ENCODE measurements at places on chromosomes 3 and 15. TPM values are rescaled to one million over a fixed set of nuclear protein-coding genes. Genes with fewer than 3 reads are reported as not detected.
A peak's percentile ranks its signal among the peaks of the same experiment; 100 is the strongest.

The MUC4 gene
- total RNA-seq, result 0.35 TPM

The PIGZ gene
- 0.49 TPM for total RNA-seq

DNA sequence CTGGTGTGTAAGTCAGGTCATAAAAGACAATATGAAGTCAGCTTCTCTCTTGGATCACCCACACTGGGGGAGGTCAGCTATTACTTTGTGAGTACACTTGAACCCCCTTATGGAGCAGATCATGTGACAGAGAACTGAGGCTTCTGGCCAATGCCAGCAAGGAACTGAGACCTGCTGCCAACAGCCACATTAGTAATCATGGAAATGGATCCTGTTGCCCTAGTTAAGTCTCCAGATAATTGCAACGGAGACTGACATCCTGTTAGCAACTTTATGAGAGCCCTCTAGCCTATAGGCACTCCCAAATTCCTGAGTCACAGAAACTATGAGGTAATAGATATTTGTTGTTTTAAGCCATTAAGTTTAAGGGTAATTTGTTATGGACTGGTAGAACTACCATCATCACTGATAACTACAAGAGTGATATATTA is 110.4 kb upstream of the GMNC start:
- no peaks in the 10 kb centered on the region for H3K4me1 ChIP-seq
- no peak overlapping the region for H3K27ac ChIP-seq
- H3K36me3 ChIP-seq, result no peaks in the 10 kb centered on the region
- H3K4me3 ChIP-seq, result no peak overlapping the region

DNA sequence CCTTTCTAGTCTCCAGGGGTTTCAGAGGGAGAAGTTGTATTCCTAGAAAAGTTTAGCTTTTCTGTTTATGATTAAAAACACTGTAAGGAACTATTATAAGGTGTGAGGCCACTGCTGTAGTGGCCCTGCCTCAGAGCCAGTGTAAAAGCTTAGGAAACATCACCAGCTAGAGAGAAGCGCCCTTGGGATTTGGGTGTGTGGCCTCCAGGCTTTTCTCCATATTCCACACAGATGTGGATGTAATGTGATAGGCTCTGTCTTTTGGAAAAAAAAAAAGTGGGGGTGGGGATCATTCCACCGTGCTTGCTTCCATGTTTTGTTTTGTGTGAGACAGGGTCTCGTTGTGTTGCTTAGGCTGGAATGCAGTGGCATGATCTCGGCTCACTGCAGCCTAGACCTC is 13.9 kb downstream of the SEC61A1 start:
- H3K27ac ChIP-seq, result no peak overlapping the region
- DNase-seq, result no peak
- no peaks in the 10 kb centered on the region for H3K4me1 ChIP-seq
- H3K36me3 ChIP-seq, result peaks cover 77% of the 10 kb centered on the region
- H3K27me3 ChIP-seq, result no peaks in the 10 kb centered on the region

DNA sequence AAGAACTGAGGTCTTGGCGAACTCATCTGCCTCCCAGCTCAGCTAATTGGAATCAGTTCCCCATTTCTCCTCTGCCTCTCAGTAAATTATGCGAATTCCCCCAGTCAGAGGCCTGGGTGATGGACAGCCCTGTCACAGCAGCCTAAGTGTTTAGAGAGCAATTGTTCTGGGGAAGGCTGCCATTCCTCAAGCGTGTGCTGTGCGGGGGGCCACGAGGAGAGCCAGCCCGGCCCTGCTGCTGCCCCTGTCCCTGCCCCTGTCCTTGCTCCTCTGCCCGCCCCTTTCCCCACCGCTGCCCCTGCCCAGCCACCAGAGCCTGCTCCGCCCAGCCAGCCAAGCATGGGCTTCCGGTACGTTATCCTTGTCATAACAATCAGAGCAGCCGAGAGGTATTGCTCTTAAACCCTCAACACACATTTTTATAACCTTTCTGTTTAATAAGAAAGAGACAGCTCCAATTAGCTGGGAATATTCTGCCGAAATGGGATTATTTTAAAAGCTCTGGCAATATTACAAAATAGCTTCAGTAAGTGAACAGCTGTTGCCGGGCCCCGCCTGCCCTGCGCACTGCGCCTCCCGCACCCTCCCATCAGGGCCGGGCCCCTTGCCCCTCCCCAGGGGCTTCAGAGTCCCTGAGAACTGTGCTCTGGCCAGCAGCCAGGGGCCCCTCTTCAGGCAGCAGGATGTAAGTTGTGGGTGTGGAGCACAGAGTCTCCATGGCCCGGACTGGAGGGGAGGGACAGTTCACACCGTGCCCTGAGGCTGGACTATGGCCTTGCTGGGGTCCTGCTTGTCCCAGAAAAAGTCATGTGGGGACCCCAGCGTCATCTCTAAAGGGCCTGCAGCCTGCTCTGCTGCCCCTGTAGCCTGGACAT is 12.4 kb upstream of the CACNA2D2 start:
- H3K27ac ChIP-seq, result no peak overlapping the region
- H3K4me3 ChIP-seq, result no peak overlapping the region
- no peak for DNase-seq
- no peaks in the 10 kb centered on the region for H3K27me3 ChIP-seq

DNA sequence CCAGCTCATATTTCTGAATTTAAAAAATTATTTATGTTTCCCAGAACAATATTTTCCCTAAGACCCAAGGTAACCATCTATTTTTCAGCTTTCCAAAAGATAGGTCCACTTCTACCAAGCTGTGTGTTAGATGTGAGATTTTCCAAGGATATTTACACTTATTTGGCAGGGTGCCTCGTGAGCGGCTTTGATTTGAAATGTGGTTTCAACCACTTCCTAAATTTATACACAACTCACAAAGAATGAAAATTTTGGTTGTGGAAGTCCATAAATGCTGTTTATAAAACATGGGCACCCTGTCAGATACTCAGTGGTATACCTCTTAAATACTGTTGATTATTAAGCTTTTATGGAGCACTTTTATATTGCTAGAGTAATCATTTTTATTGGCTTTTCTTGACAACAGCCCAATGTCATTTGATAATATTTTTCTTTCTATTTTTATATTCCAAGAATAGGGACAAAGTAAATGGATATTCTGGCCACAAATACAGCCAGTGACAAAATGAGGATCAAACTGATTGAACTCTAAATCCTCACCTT is 57.6 kb downstream of the GAP43 start:
- no peak overlapping the region for H3K4me3 ChIP-seq
- DNase-seq, result no peak
- H3K27ac ChIP-seq, result no peak overlapping the region
- H3K36me3 ChIP-seq, result no peaks in the 10 kb centered on the region

DNA sequence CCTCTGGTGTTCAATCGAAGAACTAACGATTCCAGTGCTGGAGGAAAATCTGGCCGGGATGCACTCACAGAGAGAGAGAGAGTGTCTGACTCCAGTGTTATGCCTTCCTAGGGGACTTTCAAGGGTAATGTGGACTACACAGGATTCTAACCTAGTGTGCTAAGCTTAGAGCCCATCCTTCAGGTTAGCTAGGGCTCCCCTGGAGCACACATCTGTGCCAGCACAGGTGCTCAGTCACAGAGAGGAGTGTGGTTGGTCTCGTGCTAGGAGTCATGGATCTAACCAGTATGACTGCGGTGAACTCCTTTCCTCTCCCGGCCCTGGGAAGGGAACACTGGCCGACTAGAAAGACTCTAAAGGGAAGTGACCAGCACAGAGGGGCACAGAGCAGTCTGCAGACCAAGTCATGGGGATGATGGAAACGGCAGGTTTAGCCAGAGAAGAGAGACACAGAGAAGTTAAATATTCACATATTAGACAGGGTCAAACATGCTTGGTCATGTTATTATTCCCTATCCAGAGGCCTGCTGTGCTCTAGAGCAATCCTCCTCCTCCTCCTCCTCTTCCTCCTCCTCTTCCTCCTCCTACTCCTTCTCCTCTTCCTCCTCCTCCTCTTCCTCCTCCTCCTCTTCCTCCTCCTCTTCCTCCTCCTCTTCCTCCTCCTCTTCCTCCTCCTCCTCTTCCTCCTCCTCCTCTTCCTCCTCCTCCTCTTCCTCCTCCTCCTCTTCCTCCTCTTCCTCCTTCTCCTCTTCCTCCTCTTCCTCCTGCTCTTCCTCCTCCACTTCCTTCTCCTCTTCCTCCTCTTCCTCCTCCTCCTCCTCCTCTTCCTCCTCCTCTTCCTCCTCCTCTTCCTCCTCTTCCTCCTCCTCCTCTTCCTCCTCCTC is 280.3 kb downstream of the XXYLT1 start:
- no peak overlapping the region for H3K27ac ChIP-seq
- H3K4me3 ChIP-seq, result no peak overlapping the region
- DNase-seq, result no peak
- H3K4me1 ChIP-seq, result no peaks in the 10 kb centered on the region
- H3K27me3 ChIP-seq, result no peaks in the 10 kb centered on the region
- H3K36me3 ChIP-seq, result no peaks in the 10 kb centered on the region

DNA sequence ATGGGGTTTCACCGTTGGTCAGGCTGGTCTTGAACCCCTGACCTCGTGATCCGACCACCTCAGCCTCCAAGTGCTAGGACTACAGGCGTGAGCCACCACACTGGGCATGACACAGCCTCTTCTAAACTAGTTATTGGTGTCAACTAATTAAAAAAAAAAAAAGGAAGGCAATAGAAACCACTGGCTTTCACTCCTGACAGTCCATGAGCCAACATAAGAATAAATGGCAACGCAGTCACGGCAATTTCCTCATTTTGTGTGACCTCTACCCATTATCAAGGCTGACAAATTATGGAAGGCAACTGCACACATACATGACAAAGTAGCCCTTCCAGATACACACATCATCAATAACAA is 5.9 kb downstream of the ARHGEF3 start:
- no peaks in the 10 kb centered on the region for H3K27me3 ChIP-seq
- no peak for DNase-seq
- H3K4me3 ChIP-seq, result peak overlapping the region; percentile 26
- peaks cover 80% of the 10 kb centered on the region for H3K4me1 ChIP-seq

DNA sequence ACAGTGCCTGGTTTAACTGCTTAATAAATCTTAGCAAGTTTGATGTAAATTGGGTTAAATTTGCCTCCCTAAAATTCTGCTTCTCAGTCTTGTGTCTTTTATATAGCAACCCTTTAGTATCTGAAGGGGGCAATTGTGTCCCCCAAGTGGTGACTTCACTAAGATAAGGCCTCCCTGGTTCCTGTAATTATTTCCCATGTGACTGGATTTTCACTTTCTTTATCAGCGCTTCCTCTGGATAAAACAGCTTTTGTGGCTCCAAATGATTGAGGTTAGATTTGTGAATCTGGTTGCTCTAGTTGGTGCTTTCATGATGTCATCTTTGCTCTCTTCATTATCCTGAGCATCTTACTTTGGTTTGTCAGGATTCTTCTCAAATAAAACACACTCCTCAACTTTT is 334.3 kb upstream of the CTDSPL start:
- H3K27me3 ChIP-seq, result no peaks in the 10 kb centered on the region
- no peak for DNase-seq
- no peak overlapping the region for H3K27ac ChIP-seq

GRCh38 chr3:24237971-24238706 is 256.5 kb downstream of the THRB start:
- peaks cover 3% of the 10 kb centered on the region for H3K27me3 ChIP-seq
- H3K36me3 ChIP-seq, result no peaks in the 10 kb centered on the region

DNA sequence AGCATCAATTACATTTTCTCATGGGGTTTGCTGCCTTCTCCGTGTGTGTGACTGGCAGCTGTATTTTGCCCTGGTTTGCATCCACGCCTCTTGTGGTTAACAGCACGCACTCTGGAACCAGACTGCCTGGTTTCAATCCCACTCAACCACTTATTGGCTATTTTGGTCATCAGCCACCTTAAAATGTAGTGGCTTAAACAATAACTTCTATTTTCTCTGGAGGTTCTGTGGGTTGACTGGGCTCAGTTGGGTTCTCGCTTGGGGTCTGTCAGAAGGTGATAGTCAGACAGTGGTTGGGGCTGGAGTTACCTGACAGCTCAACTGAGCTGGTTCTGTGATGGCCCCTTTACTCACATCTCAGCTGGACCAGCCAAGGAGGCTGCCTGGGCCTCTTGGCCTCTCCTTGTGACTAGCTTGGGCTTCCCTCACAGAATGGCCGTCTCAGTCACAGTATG is 36.8 kb downstream of the EHD4 start:
- no peak for DNase-seq
- H3K27me3 ChIP-seq, result no peaks in the 10 kb centered on the region
- peak overlapping the region; percentile 88 for H3K27ac ChIP-seq
- H3K4me3 ChIP-seq, result peak overlapping the region; percentile 3

DNA sequence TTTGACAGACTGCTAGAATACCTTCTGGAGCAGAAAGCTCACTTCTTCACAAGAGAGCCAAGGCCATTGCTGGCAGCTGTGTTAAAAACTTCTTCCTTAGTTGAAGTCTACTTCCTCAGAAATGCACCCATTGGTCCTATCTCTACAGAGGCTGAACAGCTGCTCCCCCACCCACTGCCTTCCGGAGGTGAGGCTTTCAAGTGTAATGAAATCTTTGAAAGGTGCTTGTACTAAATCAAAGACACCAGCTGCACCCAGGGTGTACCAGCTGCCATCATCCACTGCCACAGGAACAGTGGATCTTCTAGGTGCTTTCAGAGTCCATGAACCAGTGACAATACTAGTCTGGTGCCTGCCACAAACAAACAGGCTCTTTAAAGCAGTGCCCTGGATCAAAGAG is 26.4 kb upstream of the HERC1 start:
- H3K27ac ChIP-seq, result no peak overlapping the region
- no peaks in the 10 kb centered on the region for H3K27me3 ChIP-seq
- peak; percentile 79 for DNase-seq
- H3K4me1 ChIP-seq, result peaks cover 33% of the 10 kb centered on the region

Measured in CD8-positive, alpha-beta memory T cell (primary cell).